ENCODE measurements at places on chromosomes 16 and 17.
A peak's percentile ranks its signal among the peaks of the same experiment; 100 is the strongest.

DNA sequence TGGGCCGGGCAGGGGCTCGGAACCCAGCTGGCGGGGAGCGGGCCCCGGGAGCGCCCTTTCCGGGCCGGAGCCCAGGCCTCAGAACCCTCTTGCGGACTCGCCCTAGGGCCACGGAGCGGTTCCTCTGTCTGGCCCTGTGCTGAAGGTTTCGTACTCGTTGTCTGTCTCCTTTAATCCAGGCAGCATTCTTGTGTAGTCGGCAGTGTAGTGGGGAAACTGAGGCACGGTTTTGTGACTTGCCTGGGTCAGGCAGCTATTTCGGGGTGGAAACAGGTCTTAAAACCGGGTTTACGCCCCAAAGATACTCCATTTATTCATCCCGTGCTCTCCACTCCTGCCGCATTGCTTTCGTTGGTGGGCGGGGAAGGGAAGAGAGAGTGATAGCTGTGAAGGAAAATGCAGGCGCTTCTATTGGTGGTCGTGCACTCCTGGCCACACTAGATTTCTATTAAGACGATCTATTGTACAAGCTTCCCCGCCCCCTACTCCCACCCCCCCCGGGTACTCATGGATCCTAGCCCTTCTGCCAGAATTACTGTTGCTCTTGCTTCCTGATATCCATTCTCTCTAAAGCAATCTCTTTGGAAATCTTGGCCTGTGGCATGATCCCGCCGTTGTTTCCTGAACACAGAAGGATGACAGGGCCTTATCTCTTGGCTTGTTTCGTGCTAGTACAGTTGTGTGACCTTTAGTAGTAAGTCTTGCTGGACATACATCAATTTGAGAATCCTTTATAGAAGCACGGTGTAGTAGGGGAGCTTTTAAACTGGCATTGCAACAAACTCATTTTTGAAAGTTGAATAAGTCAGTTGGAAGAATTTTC, 751 bp downstream of the DCAF7 start:
- DNase-seq: peak; percentile 69

GRCh38 chr16:88651989-88652761, 1.3 kb upstream of the CYBA start:
- DNase-seq: no peak

DNA sequence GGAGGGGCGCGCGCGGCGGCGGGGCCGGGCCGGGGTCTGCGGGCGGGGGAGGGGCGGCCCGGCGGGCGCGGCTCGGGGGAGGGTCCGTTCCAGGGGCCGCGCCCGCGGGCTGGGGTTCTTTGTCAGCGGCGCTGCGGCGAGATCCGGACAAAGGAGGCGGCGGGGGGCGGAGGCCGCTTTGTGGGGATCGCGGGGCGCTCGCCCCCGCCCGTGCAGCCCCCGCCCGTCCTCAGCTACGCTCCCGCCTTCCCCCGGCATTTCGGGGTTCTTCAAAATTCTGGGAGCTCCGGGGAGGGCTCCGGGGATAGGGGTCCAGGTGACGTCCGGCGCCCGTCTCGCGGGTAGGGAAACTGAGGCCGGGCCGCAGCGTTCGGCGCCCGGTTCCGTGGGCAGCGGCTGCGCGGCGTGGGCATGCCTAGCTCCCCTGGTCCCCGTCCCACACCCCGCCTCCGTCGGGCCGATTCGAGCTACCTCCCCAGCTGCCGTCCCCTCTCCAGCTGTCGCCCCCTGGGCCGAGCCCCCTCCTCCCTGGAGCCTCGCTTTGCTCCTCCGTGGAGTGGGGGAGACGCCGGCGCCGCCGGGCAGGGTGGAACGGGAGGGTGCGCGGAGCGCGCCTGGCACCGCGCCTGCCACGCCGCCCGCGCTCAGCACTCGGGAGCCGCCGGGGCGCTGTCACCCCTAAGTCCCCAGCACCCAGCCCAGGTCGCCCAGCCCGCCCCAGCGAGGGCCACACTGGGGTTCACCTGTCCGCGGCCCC, 546 bp downstream of the SNN start:
- peak; percentile 20 for DNase-seq

GRCh38 chr17:17382971-17383370, 79.8 kb downstream of the NT5M start:
- peak; percentile 85 for DNase-seq

GRCh38 chr17:58446086-58446485, 28.8 kb upstream of the RNF43 start:
- no peak for DNase-seq

DNA sequence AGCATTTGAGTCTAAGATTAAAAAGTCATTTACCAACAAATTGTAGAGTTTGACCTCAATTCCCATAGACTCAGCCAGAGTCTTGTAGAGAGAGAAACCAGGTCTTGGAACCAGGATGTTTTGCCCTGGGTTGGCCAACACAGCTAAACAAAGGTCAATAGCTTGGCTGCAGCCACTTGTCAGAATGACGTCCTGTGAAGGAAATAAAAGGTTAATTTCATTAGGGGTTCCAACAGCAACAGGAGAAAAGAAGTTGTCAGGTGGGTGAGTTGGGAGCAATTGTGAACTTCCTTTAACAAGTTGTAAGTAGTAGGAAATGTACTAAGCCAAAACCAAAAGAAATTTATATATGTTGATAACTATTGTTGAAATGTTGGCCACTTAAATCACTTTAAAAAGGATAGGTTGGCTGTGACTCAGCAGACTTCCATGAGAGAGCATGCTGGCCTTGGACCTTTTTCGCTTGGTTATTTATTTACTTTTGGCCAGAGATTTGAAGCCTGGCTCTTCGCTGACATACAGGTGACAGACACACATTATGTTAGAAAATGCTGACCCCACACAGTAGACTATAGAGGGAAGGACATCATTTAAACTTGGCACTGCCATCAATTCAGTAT, 4.3 kb downstream of the TAT start:
- no peak for DNase-seq

Measured in NCI-H2171 (cell line).